Posterior vena cava (tissue), 2 donors: ENCODE measurements at places on chromosomes 16 and 17.

- DNase-seq = no peak
These were observed 58.2 kb downstream of the CYB5D2 start for GRCh38 chr17:4201226-4201625.

DNA sequence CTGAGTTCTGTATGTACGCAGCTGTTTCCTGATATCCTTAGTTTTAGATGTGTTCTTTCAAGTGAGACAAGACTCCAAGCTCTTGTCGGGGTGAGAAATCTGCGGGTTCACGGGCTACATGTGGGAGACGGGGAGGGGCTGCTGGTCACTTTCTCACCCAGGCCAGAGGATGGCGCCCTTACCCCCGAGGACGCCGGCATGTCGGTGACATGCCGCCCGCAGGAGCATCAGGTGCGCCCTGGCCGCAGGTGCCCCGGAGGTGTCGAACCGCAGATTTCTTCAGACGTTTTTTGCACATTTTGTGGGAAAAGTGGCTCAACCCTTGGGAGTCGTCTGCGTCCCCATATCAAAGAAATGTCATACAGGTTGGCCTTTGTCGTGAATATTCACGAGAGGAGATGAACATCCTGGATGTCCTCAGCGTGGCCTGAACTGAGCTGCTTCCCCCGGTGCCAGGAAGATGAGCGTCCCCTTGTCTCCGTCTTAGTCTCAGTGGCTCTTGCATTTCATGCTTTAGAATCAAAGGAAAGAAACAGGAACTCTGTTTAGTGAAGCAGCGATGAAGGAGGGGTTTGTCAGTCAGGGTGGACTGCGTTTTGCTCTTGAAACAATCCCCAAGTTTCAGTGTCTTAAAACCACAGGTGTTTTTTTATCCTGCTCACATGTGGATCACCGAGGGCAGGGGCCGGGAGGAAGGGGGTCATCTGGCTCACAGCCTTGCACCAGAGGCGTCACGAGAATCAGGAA lies 75.4 kb upstream of the ZNF750 start:
- no peak for DNase-seq

- DNase-seq = no peak
These were observed at the start of gene CDH13 for GRCh38 chr16:82626791-82627261. CDH13 (plus strand) TSS chr16:82626969.

GRCh38 chr17:57773557-57773956 lies 28.5 kb upstream of the CCDC182 start:
- no peak for DNase-seq

DNA sequence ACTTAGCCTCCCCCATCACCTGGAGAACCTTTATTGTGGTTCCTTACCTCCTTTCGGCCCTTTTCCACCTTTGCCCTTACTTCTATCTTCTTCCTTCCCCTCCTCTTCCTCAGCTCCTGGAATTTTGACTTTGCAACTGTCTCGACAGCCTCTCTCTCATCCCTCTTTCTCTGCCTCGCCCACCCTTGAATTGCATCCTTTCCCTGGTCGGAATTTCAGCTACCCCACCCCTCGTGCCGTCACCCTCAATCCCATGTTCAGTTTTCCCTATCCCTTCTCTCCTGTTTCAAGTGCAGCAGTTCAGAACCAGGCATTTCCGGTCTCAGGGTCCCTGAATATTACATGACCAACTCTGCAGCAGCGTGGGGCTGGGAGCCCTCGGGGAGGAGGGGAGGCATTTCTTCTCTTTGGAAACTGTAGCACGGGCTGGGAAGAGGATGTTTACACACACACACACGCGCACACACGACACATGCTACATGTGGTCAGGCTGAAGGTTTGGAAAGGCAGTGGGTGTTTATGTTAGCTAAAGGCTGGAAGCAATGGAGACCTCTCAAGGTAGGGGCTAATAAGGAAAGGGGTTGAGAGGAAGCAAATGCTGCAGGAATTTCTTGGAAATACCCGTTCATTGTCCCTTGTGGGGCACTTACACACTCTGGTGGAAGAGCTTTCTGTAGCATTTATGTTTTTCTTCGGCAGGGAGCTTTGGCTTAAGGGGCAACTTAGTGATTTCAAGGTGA lies 971 bp downstream of the MINK1 start:
- DNase-seq = no peak

DNA sequence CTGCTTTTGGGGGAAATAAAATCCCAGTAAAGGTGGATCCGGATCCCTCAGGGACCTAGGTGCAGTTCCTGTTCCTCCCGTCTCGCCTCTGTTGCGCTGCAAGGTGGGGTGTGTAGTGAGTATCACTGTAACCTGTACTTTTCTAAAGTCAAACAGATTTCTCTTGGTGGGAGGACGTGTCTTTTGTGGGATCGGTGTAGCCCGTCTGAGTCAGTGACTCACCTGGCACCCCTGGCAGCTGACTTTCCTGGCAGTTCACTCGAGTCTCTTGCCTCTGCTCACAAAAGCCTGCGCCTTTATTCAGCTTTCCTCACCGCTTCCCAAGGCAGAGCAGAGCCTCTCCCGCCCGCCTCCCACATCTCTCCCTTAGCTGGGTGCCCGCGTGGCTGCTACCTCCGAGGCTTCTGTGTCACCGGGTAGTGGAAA lies 85.7 kb downstream of the CMIP start:
- DNase-seq = peak; percentile 59

DNA sequence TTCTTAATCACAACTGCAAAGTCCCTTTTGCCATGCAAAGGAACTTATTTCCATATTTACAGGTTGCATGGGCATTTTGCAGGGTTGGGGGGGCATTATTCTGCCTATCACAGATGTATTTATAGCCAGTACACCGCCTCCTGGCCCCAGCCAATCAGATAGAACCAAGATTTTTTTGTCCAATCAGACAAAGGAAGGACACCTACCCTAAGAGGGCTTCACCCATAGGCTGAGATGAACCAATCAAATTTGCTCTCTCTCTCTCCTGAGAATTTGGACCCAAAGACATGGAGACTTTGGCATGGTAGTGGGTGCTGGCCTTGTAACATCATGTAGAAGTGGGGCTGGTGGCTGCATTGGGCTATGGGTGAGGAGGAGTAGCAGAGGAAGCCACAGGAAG lies 3.9 kb upstream of the KCNG4 start:
- no peak for DNase-seq

- DNase-seq = no peak
These were observed 29.4 kb downstream of the SLC12A3 start for GRCh38 chr16:56894331-56894917.

DNA sequence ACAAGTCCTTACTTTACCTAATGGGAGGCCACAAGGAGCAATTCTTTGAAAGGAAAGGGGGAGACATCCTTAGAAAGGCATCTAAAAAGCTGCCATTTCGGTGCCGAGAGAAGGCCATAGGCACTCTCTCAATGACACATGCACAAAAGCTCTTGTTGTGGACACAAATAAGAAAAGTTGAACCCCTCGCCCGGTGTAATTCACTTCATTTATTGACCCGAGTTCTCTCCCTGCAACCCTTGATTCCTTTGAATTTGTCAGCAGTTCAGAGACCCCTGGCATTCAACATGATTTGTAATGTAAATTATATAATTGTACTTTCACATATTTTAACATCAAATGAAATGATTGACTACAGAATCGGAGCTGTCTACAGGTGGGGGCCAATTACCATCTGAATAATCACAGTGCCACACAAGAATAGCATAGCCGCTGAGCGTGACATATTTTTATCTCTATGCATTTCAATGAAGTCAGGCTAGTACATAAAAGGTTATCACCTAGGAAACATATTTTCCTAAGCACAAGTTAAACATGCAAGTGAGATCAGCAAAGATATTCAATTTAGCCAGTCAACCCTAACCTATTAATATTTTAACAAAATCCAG lies 66.7 kb downstream of the IRX6 start:
- DNase-seq = no peak

DNA sequence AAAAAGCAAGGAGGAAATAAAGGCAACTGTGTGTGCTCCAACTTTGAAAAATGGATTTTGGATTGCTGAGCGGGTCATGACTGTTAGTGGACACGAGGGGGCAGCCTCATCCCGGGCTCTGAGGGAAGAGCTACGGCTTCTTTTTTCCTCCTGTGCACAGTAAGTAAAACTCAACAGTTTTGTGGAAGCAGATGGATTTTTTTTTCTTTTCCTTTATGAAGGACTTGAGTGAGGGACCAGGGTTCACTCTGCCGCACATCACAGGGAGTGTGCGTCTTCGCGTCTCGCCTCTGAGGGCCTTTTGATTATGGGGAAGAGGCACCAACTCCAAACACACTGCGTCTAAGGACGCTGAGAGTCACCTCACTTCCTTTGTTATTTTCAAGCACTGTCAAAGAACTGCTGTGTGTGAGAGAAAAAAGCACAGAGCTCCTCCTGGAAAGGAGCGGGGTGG lies 80.3 kb upstream of the GOT2 start:
- no peak for DNase-seq

DNA sequence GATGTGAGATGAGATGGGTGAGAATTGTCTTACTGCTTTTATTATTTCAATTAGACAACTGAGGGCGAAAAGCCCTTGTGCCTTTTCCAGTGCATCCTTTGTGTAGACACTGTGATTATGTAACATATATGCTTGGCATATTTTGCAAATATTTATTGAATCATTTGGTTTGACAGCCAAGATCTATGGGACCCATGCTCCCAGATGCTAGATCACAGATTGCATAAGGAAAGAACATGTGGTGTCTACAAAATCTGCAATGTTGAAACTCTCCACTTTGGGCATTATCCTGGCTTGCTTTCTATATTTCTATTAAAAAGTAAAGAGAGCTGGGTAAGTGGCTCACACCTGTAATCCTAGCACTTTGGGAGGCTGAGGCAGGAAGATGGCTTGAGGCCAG lies 4.8 kb upstream of the COG1 start:
- DNase-seq = no peak
